Fibroblast of skin of back (primary cell): ENCODE measurements at places on chromosomes 3 and 15.

- DNase-seq, result no peak
Measured at GRCh38 chr3:46574243-46574646, 8.1 kb upstream of the LRRC2 start.

- DNase-seq, result no peak
Measured at GRCh38 chr3:170642882-170643601, 57.2 kb upstream of the SLC7A14 start.

DNA sequence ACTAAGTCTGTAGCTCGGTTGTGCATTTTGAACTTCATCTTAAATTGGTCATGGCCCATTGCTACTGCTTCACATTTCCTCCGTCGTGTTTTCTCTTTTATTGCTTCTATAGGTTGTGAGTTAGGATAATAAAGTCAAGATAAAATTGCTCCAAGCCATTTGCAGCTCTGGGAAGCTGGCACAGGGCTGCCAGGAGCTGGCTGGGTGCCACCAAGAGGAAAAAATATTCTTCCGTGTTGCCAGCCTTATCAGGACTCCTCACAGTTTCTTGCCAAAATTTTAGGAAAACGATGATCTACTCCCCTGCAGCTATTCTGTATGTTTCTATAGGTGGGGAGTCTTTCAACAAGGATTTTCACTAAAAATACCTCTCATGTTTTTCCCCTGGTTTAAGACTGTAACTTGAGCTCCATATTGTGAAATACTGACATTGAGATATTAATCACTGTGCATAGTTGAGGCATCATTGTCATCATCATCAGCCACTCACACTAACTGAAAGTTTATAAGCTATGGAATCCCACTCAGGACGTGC is 55.4 kb upstream of the PIAS1 start:
- DNase-seq, result peak; percentile 47

DNA sequence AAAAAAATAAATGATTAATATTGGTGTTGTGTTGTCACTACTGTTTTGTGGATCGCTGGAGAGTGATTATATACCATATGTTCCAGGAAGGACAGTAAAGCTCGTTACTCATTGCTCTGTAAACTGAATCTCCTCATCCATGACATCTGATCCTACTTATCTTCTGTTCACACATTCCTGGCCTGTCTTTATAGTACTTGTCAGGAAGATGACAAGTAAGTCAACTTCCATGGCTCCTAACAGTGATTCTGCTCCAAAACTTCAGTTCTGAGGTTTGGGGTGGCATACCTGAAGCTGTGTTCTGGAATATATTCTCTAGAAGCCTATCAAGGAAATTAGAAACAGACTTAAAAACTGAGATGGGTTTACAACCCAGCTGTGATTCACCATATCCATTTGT is 288.9 kb downstream of the ZBBX start:
- DNase-seq, result peak; percentile 11

DNA sequence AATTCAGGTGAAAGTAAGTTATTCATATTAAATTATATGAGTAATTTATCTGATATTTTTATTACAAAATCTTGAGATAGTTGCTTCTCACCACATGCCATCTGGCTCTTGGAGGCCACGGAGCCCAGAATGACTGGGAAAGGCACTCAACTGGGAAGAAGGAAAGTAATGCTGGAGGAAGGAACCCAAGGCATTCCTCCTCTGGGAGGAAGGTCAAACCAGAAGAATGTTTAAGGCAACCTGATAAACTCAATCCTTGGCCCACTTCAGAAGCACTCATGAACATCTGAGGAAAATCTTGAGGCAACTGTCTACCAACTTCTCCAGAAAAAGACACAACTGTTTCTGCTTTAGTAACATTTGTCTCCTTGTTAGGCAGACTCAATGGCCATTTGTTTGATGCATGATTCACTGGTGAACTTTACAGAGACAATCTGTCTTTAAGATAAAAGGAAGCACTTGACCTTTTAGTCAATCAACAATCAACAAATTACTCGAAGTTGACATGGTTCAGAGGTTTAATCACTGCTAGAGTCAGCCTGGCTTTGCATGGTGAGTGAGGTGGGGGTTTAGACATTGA is 261.4 kb upstream of the MME start:
- no peak for DNase-seq

DNA sequence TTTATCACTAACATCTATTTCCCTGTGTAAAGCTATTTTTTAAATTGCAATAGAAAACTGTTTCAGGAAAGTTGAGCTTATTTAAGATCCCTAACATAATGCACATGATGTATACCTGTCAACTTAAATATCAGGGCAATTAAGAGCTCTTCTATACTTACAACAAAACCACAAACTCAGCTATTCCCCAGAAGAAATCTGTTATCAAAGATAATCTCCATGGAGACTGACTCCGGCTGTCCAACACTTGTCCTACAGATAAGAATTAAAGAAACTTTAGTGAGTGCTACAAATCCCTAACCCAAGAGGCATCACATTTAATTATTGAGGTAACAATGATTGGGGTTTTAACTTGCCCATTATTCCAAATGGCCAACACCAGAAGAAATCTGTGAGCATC is 3.4 kb downstream of the SELENOK start:
- no peak for DNase-seq

GRCh38 chr3:146180376-146180775 is 19.4 kb upstream of the PLOD2 start:
- DNase-seq, result no peak

DNA sequence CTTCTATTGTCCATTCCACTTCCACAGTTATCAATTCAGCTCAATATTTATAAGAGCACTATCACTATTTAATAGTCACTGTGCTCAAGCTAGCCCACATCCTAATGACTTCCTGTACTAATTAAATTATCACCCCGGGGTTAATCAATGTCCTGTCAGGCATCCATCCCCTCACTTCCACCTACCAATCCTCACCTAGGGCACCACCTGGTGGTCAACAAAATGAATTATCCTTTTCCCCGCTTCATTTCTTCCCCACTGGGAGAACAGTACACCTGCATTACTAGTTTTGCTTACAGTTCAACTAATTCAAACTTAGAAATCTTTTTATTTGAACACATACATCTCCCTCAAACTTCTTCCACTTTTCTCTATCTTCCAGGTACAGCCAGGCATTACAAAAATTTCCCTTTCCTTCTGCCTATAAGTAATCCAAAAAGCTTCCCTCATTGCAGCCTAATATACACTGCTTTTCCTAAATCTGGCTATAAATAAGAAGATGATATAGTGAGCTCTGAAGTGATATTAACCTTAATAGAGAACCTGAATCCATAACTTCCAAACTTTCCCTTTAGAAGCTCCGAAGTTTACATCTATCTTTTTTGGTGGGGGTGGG is 68.5 kb downstream of the TMCC1 start:
- peak; percentile 45 for DNase-seq
